COR-L47 (cell line): ENCODE measurements at places on chromosomes 7 and 10.
A peak's percentile ranks its signal among the peaks of the same experiment; 100 is the strongest.

GRCh38 chr7:125611582-125611981 lies 682.0 kb upstream of the POT1 start:
- DNase-seq, result no peak

GRCh38 chr10:8070440-8070839 lies 16.0 kb downstream of the GATA3 start:
- DNase-seq, result no peak

- peak; percentile 35 for DNase-seq
These were observed 148.4 kb downstream of the TCERG1L start for GRCh38 chr10:131162866-131163843.

DNA sequence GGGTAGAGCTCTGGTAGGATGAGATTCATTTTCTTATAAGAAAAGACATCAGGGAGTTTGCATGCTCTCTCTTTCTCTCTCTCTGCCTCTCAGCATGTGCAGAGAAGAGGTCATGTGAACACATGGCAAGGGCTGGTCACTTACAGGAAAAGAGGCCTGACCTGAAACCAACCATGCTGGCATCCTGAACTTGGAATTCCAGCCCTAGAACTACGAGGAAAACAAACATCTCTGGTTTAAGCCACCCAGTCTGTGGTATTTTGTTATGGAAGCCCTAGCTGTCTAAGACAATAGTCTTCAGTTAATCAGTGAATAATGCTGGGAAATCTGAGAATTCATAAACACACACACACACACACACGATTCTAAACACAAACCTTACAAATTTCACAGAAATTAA lies 1104.2 kb upstream of the LRRN3 start:
- DNase-seq, result no peak

- no peak for DNase-seq
These were observed 149.5 kb downstream of the ZEB1 start for GRCh38 chr10:31468536-31468859.

GRCh38 chr10:108410236-108410635 lies 1245.7 kb upstream of the SORCS1 start:
- DNase-seq, result no peak

GRCh38 chr7:153628825-153629224 lies 423.4 kb upstream of the DPP6 start:
- no peak for DNase-seq

- no peak for DNase-seq
These were observed 556.1 kb downstream of the KCNMA1 start for GRCh38 chr10:77081481-77081891.

GRCh38 chr7:129401967-129402860 lies 32.0 kb upstream of the STRIP2 start:
- DNase-seq, result no peak

DNA sequence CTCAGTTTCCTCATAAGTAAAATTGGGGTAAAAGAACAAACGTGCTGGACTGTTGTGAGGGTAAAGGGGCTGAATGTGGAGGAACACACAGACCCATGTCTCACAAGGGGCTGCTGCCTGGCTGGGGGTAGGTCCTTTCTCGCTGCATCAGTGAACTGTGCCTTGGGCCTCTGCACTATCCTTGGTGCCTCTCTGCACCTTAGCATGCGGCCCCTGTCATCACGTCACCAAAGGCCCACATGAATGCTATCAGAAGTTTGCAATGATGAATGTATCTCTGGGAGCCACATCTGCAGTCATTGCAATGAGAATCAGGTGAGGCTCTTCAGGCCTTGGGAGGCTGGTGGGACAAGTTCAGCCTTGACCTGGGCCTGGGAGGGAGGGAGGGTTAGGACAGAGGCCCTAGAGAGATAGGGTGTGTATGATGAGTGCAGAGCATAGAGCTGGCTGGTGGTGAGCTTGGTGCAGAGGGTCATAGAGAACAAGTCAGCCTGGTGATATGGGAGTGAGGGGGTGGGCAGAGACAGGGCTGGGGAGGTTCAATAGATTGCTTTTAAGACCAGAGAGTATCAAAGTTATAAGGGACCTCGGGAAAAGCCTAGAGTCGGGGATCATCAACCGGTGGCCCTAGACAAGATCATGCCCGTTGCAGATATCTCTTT lies 308.4 kb downstream of the RPS24 start:
- no peak for DNase-seq

GRCh38 chr10:121305066-121305465 lies 293.2 kb downstream of the FGFR2 start:
- no peak for DNase-seq

DNA sequence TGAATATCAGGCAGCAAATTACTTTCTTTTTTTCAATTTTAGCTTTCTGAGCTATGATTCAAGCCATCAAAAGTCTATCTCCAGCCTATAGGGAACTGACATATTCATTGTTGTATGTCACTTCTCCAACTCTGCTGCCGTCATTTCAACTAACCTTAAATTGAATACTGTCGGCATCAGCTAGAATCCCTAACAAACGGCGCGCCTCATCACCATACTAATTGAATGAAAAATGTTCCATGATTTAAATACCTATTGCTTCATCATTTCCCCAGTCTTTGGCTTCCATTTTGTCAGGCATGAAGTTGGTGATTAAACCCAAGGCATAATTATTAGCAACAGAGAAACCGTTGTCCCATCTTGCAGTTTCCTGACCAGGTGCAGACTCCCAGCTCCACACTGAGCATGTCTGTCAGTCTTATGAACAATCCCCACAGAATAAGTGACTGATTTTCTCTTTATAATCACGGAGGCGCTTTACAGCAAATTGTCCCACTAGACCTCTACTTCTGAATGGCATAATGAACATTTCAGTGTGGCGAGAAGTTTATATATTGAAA lies 83.5 kb upstream of the NPY start:
- no peak for DNase-seq
